ENCODE measurements at places on chromosomes 16 and 17.

DNA sequence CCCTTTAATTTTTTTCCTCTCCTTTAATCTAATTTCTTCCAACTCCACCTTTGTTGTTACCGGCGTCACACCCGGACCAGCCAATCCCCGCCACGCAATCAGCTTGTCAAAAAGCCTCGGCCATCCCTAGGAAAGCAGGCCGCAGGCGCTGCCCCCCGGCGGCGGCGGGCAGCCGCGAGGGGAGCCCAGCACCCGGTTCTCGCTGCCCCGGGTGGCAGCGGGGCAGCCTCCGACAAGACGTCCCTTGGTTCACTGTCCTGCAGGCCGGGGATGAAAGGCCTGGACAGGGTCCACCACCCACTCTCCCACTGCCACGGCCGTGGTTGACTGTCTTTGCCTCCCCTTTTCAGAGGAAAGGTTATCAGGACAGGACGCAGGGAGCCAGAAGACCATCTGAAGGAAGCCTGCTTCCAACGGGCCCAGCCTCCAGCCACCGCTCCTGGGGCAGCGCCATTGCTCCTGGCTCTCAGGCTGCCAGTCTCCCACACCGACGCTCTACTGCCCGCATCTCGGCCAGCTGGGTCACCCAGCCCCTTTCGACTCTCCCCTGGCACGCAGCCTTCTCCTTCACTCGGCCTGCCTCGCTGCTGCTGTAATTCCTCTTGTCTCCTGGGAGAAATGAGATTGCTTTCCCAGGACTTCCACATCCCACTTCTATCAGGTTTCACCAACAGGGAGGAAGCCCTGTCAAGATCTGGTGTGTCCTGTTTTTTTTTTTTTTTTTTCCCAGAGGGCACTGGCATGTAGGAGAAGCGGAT, 2.8 kb upstream of the UBTF start:
- peak; percentile 75 for DNase-seq

DNA sequence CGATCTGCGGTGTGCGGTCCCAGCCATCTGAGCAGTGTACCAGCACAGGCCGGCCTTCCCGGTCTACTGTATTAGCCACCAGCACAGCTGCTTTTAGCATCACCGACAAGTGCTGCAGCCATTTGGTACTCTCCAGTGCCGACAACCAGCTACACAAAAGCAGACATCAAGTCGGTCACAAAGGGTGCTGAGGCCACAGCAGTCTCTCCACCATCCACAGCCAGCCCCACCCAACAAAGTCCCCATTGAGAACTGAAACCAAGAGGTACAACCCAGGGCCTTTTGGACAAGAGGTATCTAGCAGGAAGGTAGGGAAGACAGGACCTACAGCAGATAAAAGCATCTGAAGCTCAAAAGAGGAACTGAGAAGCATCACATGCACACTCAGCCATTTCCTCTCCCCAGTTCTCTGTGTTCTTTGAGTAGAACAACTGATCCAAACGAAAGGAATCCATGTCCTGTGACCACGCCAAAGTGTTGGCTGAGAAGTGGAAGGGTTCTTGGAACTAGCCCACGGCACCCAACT, 9.5 kb downstream of the MTMR4 start:
- DNase-seq: no peak

GRCh38 chr17:49829026-49829425, 18.8 kb downstream of the TAC4 start:
- DNase-seq: no peak

- no peak for DNase-seq
Observed at GRCh38 chr17:51650772-51651171, 390.4 kb downstream of the UTP18 start.

GRCh38 chr17:67942810-67943209, 53.5 kb downstream of the C17orf58 start:
- DNase-seq: no peak

- no peak for DNase-seq
Observed at GRCh38 chr16:19105131-19105530, 8.6 kb upstream of the ITPRIPL2 start.

- peak; percentile 20 for DNase-seq
Observed at GRCh38 chr16:84729716-84730320, 30.0 kb downstream of the USP10 start.

DNA sequence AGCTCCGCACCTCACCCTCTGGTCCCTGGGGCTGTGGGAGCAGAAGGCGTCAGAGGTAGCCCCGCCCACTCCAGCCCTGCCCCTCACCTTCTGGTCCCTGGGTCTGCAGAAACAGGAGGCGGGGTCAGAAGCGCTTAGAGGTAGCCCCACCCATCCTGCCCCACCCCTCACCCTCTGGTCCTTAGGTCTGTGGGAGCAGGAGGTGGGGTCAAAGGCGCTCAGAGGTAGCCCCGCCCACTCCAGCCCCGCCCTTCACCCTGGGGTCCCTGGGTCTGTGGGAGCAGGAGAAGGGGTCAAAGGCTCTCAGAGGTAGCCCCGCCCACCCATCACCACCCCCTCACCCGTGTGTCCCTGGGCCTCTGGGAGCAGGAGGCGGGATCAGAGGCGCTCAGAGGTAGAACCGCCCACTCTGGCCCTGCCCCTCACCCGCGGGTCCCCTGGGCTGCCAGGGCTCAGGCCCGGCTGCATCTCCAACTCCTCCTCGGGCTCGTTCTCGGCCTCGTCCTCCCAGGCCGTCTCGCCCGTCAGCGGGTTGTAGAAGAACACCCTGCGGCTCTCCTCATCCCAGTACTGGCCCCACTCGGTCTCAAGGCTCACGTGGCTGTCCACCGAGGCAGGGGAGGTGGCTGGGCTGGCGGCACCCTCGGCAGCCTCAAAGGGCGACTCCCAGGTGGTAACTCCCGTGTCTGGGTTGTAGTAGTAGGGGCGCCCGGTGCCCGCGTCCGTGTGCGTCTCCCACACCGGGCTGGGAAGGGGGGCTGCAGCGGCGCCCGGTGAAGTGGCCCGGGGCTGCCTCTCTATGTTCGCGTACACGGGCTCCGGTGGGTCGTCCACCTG, 27.2 kb downstream of the ARHGAP27 start:
- DNase-seq: no peak

- DNase-seq: no peak
Observed at GRCh38 chr17:71432378-71433315, 688.2 kb upstream of the SOX9 start.

DNA sequence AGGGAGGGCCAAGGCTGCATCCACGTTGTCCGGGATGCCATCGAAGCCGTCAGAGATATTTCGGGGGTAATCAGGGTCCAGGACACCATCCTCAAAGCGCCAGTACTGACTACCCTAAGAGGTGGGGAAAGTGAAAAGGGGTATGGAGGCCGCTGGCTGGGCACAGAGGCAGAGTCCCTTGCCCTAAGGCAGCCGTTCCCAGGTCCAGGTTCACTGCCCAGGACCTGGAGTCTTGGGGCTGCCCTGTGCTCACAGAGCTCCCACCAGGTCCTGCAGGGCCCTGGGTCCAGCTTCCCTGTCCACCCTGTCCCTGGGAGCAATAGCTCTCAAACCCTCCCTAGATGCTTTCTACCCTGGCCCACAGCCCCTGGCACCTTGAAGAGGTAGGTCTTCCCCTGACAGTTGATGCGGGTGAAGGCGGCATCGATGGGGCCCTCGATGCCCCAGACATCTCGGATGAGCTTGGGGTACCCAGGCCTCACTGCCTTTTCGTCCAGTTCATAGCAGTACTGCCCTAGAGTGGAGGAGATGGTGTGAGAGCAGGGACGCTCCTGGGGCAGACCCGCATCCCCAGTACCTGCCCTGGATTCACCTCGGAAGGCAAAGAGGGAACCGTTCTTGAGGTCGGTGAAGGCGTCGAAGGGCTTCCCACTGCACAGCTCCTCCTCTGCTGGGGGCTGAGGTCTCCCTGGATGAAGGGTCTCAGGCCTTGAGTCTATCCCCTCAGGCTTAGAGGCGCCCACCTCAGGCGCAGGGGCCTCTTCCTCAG, 1.0 kb downstream of the VTN start:
- DNase-seq: no peak

GRCh38 chr17:67076290-67076689, 31.9 kb downstream of the CACNG1 start:
- no peak for DNase-seq

- no peak for DNase-seq
Observed at GRCh38 chr16:68719993-68720489, 17.1 kb upstream of the CDH1 start.

Measured in NCI-H226 (cell line).